ENCODE measurements at places on chromosomes 16 and 17.

GRCh38 chr17:34850023-34850422 is 111.2 kb downstream of the CCT6B start:
- DNase-seq, result no peak

DNA sequence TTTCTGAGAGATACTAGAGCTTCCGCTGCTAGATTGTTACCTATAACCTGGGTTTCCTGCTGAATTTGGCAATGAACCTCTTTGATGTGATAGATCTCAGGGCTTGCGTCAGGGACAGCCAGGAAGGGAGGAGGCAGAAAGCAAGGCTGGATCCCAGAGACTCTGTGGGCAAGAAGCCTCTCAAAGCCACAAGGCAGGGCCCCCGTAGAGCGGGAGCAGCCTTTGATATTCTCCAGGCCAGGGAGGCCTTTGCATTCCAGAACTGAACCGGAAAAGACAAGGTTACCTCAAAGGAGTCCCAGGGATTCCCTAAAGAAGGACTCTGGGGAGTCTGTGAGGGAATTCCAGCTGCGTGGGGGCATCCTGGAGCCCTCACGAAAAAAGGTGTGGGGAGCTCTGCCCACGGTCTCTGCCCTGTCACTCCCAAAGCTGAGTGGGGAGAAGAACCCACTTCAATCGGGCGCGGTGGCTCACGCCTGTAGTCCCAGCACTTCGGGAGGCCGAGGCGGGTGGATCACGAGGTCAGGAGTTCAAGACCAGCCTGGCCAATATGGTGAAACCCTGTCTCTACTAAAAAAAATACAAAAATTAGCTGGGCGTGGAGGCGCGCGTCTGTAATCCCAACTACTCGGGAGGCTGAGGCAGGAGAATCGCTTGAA is 14.3 kb upstream of the SCIMP start:
- no peak for DNase-seq

- DNase-seq, result no peak
These were observed 6.2 kb downstream of the BECN1 start for GRCh38 chr17:42817866-42818265.

- DNase-seq, result no peak
These were observed 699 bp upstream of the PVALEF start for GRCh38 chr17:81164371-81165245.

GRCh38 chr16:50088302-50088701 is 22.5 kb downstream of the HEATR3 start:
- DNase-seq, result no peak

DNA sequence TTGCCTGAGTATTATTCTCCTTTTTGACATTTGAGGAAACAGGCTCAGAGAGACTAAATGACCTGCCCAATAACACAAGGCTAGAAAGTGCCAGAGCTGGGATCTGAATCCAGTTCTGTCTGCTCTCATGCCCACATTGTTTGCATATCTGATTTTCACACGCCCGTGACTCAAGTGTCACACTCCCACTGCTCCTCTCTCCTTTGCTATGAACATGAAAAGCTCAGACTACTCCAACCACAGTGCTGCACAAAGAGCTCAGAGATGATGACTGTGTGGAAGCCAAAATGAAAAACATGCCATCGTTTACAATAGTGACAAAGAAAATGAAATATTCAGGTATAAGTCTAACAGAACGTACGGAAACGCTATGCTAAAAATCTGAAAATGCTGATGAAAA is 107.9 kb downstream of the SMG6 start:
- no peak for DNase-seq

DNA sequence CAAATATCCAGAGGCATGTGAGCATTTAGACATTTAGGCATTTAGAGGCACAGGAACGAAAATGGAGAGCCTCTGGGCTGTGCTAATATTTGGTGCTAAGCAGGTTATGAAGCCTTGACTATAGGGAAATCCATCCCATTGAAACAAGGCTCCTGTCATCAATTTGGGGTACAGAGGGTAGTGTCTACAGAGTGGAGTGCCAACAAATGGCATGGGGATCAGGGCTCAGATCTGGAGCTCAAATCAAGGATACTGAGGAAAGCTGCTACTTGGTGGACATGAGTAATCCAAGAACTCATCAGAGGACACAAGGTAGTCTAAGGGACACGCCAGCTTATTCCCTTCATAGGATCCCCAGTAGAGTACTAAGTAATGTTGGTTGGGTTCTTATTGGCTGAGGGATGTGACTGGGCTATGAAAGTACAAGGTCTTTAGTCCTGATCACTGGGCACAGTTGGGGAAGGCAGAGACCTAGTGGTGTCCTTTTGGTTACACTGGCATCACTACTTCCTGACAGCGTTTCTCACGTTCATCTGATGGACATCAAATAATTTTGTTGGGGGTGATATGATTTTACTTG is 5.2 kb downstream of the KRT10 start:
- no peak for DNase-seq

GRCh38 chr17:27635275-27635823 is 4.4 kb downstream of the LGALS9 start:
- no peak for DNase-seq
